Thoracic aorta (tissue), 2 donors: ENCODE measurements at places on chromosomes 6 and 20.

DNA sequence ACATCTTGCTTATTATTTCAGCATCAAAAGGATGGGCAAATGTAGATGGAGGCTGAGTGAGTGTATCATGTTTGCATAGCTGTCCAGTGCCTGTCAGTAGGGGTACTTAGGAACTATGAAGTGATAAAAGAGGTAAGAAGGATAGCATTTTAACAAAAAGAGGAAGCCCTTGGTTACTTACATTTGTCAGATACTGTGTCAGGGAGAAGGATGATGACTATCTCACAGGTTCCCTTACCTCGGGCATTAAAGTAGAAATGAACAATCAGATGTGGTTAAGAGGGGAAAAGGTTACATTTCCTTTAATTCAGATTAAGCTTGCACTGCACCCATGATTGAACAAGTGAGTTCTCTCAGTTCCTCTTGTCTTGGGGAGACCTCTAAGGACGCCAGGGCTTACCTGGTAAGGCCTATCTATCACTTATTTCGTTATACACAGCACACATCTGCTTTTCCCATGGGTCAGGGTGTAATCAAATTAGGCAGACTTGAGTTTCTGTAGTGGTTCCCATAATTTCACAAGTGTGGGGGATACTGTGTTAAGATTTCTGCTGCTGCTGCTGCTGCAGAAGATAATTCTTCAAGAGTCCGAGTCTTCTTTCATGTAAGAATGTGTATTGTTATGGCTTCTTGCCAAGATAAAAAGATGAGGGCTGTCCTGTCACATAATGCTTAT is 4.5 kb downstream of the FOXO3 start:
- DNase-seq: no peak

GRCh38 chr20:2767768-2768631 is 32.4 kb downstream of the CPXM1 start:
- no peak for DNase-seq

DNA sequence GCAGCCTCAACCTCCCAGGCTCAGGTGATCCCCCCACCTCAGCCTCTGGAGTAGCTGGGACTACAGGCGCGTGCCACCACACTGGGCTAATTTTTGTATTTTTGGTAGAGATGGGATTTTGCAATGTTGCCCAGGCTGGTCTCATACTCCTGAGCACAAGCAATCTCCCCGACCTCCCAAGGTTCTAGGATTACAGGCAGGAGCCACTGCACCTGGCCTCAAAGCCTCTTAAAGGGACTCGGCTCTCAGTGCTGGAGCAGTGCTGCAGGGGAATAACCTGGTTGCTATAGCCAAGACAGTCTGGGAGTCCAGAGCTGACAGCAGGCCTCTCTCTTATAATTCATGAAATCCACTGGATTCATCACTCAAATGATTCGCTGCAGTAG is 17.0 kb downstream of the GHRH start:
- DNase-seq: no peak

GRCh38 chr20:35907017-35907701 is 47.1 kb downstream of the SCAND1 start:
- DNase-seq: no peak

- DNase-seq: no peak
Observed at GRCh38 chr6:137025786-137026730, 18.7 kb downstream of the IL20RA start.

DNA sequence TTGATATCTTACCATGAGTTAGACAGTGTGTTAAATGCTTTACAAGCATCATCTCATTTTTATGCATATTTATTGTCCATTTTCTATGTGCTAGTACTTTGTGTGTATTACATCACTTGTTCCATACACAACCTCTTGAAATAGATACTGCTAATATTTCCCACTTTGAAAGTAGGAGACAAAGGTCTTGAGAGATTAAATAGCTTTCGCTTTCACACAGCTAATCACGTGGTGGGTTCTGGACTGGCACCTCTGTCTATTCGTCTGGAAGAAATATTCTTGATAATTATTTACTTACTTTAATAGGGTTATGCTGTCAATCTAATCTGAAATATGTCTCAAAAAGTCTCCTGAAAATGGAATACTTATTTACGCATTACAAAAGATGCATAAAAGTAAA is 30.2 kb downstream of the EPHA7 start:
- no peak for DNase-seq

GRCh38 chr6:149065658-149066556 is 251.6 kb upstream of the TAB2 start:
- no peak for DNase-seq

DNA sequence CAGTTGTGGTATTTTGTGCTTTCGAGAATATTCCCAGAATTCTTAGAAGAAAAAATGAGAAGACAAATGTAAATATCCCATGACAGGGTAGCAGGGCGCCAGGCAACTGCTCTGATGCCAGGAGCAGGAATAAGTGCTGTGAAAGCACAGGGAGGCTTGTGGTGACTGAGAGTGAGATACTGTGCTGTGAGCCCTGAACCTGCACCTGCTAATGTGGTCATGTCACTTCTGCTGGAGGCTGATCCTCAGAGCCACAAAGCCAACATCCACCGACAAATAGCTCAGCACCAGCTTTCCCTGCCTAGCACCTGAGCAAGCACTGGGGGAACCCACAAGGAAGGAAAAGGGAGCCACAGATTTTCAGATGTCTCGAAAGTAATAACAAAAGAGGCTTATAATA is 368.6 kb upstream of the CDH4 start:
- DNase-seq: no peak

GRCh38 chr6:136549300-136550044 is 750 bp downstream of the MAP7 start:
- DNase-seq: no peak

DNA sequence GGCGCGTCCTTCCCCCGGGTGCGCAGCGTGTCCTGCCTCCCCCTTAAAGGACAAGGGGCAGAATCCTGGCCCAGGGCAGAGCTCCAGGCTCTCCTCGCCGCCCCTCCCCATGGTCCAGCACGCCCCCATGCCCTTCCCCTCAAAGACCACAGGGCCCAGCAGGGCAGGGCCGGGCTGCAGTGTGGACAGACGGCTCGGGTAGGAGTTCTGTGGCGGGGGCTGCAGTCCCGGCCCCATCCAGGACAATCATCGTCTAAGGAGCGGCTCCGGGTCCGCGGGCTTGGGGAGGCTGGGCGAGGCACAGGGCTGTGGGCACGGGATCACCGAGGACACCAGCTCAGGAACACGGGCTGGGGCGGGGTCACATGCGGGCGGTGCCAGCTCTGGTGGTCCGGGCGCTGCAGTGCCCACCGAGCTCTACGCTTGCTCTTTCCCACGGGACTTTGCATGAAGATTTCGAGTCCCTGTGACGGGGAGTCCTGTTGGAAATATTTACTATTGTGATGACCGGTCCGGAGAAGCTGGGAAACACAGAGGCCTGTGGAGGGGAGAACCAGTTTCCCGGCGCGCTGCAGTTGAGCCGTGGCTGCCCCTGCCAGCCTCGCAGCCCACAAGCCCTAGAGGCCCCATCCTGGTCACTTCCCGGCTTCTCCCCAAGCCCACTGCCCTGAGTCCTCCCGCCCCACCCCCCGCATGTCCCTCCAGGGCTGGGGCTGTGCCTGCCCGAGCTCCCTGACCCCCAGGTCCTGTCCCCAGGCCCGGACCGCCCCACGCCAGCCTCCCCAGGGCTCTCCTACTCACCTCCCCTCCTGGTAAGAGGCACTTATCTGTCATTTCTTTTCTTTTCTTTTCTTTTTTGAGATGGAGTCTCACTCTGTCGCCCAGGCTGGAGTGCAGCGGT is 20.6 kb downstream of the SLC17A9 start:
- no peak for DNase-seq

GRCh38 chr6:14372734-14373489 is 255.3 kb downstream of the CD83 start:
- no peak for DNase-seq

DNA sequence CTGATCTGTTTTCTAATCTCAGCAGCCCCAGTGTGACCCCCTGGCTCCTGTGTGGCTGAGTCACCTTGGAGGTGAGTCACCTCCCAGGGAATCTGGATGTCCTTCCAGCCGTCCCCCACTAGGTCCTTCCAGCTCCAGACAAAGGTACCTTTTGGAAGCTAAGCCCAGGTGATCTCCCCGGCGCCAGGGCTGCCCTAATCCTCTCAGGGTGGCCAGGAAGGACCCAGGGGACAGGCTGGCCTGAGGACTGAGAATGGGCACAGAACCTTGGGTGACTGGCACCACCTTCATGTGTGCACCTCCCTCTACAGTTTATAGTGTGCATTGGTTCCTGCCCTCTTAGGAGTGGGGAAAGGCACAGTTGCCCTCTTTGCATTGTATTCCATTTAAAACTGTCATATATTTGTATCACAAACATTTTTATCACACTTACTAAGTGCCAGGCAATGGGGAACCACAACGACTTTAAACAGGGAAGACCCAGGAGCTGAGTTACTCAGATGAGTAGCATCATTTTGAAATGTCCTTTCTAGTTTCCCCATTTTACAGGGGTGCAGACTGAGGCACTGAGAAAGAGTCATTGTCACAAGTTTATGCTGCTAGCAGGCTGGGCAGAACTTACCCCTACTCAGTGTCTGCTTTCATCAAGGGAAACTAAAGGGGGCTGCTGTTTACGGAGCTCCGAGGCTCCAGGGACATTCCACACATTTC is 2.6 kb upstream of the BPIFB4 start:
- no peak for DNase-seq

DNA sequence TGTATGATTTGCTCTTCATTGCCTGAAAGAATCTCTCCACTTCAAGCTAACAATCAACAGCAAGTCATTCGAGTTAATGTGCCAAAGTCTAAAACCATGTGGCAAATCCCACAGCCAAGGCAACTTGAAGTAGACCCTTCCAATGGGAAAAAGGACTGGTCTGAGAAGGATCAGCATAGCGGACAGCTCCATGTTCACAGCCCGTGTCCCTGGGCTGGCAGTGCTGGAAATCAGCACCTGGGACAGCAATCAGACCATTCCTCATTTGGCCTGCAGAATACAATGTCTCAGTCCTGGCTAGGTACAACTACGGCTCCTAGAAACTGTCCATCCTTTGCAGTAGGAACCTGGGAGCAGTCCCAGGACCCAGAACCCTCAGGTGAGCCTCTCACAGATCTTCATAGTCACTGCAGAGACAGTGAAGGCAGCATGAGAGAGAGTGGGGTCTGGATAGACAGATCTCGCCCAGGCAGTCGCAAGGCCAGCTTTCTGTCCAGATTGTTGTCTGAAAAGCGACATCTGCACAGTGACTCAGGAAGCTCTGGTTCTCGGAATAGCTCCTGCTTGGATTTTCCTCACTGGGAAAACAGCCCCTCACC is 1.1 kb downstream of the GJA10 start:
- DNase-seq: no peak

DNA sequence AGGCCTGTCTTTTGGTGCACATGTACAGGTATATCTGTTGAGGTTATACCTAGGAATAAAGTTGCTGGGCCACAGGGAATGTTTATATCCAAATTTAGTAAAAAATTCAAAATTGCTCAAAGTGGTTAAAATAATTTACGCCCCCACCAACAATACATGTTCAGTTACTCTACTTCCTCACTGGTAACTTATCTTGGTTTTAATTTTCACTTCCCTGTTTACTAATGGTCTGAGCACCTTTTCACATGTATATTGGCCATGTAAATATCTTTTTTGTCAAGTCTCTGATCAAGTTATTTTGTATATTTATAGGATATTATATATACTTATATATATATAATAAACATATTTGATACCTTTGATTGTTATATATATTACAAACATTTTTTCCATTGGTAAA is 9.7 kb downstream of the PDE7B start:
- DNase-seq: no peak

GRCh38 chr6:122718616-122719015 is 60.9 kb upstream of the FABP7 start:
- no peak for DNase-seq

- DNase-seq: no peak
Observed at GRCh38 chr6:13368731-13369115, 40.4 kb upstream of the TBC1D7 start.

- no peak for DNase-seq
Observed at GRCh38 chr6:1468126-1468525, 78.8 kb downstream of the FOXF2 start.

DNA sequence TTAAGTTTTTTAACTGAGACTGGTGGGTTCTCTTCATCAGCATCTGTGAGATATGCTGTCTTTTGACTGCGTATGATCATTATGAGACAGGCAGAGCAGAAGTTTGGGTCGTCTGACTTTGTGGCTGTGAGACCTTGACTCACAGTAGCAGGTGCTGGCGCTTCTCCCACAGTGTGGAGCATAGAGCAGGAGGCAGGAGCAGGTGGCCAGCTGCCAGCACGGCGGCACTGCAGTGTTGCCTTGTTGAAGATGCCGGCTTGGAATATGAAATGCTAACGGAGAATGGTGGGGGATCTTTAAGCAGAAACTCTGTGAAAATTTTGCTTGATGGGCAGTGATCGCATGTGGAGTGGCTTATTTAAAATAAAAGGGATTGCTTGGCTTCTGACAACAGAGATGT is 105.0 kb downstream of the TIAM2 start:
- DNase-seq: no peak

- DNase-seq: no peak
Observed at GRCh38 chr6:13120483-13121482, 207.6 kb downstream of the TBC1D7 start.

DNA sequence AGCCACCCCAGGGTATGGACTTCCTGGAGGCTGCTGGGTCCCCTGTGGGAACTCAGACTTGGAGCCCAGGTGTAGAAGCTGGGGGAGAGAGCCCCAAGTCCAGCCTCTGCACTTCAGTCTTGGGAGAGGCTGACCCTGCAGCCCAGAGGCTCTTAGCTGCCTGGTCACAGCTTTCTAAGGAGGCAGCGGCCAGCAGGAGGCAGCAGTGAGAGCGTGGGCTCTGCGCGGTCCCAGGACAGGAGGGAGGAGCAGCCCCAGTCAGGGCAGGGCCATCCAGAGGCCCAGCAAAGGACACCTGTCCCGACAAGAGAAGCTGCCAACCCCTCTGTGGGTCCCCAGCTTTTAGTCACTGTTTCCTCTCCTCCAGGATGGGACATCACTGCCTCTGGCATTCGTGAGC is 9.4 kb downstream of the TREML2 start:
- no peak for DNase-seq

GRCh38 chr20:53345536-53346334 is 247.9 kb downstream of the ZNF217 start:
- no peak for DNase-seq

DNA sequence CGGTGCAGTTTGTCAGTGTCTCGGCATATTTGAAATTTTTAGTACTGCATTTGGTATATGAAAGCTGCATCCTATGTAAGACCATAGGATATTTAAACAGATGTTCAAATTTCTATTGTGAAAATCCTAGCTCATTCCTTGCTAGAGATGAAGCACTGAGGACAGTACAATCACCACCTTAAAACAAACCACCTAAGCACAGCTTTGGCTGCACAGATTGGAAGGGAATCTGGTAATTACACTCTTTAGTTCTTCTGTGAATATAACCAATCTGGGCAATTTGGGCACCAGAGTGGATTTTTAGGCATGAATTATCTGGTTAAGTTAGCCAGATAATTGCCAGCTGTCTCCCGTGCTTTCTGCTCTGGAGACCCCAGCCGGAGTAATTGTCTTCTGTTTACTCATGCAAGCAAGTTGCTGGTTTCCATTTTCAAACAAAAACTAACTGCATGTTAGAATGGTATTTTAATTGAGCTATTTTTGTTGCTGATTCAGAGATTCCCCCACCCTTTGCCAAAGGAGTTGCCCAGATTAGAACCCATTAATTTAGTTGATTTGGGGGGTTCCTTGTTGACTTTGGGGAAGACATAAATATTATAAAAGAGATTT is 36.9 kb downstream of the E2F3 start:
- DNase-seq: no peak

GRCh38 chr6:27133281-27134227 is 113.9 kb upstream of the PRSS16 start:
- DNase-seq: no peak
